CD8-positive, alpha-beta T cell (primary cell): ENCODE measurements at places on chromosomes 16 and 17. TPM values are rescaled to one million over a fixed set of nuclear protein-coding genes. Genes with fewer than 3 reads are reported as not detected.

Gene WFDC1
- total RNA-seq: not detected

Gene MPO
- total RNA-seq: not detected

Gene TPSAB1
- not detected for total RNA-seq

Gene ADGRG1
- total RNA-seq: 3.8 TPM

Gene TBC1D3C
- not detected for total RNA-seq

Gene KCNJ18
- total RNA-seq: not detected

Gene KCNH6
- not detected for total RNA-seq

Gene PRPSAP2
- total RNA-seq: 28.7 TPM
